ENCODE measurements at places on chromosomes 4 and X.

GRCh38 chr4:1299301-1299860 is 9.7 kb downstream of the MAEA start:
- DNase-seq, result no peak

GRCh38 chr4:94741304-94741703 is 16.5 kb upstream of the BMPR1B start:
- DNase-seq, result no peak

- no peak for DNase-seq
Observed at GRCh38 chr4:10354746-10355145, 102.5 kb downstream of the ZNF518B start.

- DNase-seq, result no peak
Observed at GRCh38 chr4:6476893-6477292, 4.5 kb upstream of the PPP2R2C start.

DNA sequence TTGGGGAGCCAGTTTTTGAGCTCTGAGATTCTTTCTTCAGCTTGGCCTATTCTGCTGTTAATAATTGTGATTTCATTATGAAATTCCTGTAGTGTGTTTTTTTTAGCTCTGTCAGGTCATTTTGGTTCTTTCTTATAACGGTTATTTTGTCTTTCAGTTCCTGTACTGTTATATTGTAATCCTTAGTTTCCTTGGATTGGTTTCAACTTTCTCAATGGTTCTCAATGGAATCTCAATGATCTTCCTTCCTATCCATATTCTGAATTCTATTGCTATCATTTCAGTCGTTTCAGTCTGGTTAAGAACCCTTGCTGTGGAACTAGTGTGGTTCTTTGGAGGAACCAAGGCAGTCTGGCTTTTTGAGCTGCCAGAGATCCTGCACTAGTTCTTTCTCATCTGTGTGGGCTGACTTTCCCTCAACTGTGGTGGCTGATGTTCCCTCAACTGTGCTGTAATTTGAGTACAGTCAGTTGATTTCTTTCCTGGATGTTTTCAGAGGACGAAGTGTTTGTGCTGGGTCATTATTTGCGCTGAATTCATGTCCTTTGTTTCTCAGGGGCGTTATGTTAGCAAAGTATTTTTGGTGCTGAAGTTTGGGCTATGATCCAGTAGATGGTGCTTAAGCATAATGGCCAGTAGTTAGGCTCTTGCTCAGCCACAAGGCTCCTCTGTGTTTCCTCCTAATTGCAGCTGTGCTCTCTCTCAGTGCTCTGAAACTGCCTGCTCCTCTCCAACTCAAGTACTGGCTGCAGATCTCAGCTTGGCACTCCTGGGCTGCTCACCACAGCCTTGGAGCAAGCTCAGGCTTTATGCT is 27.5 kb downstream of the ENPEP start:
- DNase-seq, result no peak

GRCh38 chrX:1521459-1521956 is 15.5 kb downstream of the P2RY8 start:
- DNase-seq, result no peak

DNA sequence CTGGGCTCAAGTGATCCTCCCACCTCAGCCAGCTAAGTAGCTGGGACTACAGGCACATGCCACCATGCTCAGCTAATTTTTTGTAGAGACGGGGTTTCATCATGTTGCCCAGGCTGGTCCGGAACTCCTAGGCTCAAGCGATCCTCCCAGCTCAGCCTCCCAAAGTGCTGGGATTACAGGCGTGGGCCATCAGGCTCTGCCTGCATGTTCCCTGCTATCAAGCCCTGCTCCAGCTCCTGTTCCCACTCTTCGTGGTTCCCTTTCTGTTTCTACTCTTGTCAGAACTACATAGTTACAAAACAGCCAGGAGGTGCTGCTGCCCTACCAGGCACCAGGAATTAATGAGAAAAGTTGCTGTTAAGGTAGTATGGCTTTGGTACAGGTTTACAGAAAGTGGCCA is 8.7 kb downstream of the TIMP1 start:
- no peak for DNase-seq

GRCh38 chr4:102780476-102781144 is 19.8 kb upstream of the MANBA start:
- peak; percentile 89 for DNase-seq

DNA sequence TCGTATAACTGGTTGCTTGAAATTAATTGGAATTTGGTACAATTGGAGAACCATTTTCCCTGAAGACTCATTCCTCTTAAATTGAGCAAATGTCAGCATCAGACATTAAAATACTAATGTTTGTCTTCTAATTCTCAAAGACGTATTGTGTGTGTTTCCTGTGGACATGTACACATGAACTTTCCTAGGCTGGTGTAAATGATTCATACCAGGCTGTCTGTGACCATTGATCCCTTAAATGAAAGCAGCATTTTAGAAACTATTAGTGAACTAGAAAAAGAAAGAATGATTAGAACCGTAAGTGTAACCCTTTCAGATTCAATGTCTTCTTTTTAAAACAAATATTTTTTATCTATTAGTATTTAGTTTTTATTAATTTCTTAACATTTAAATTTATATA is 332.9 kb downstream of the PPP3CA start:
- DNase-seq, result no peak

DNA sequence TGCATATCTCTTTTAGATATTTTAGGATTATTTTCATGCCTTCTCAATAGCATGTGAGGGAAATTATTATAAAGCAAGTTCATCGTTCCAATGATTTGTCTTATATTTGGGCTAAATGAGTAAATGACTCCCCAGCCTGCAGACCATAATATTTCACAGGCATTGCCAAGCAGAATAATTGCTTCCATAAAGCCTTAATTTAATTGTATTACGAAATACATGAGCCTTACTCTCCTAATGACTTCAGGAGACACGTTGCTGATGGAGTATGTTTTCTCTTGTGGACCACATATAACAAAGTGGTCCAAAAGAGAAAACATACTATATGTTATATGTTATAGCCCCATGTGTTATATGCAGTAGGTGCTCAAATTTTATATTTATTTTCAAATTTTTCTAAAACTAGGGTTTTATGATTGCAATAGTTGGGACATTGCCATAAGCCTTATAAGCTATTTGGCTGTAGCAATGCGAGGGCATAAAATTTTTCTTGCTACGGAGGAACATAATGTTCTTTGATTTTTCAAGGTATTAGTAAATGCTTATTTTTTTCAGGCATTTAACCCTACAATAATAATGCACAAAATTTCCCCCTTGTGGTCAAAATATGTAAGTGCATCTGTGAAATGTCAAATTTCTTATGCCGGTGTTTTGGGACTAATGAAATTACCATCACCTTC is 26.2 kb upstream of the TMPRSS11D start:
- DNase-seq, result peak; percentile 70

DNA sequence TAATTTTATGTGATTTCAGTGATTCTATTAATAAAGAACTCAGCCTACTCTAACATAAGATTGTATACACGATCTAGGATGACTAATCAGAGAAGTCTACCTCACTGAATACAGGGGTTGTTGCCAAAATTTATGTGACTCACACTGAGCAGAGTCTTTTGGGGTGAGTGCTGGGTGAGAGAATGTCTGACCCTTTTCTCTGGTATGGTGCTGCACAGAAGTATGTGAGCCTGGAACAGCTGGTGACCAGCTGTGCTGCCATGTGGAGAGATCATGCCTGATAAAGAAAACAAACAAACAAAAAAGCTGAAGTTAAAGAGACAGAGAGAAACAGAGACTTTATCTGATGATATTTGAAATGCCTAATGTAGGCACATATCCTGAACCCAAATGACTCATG is 618.1 kb upstream of the GRIA3 start:
- peak; percentile 72 for DNase-seq

- DNase-seq, result no peak
Observed at GRCh38 chrX:148290931-148291330, 209.5 kb upstream of the AFF2 start.

DNA sequence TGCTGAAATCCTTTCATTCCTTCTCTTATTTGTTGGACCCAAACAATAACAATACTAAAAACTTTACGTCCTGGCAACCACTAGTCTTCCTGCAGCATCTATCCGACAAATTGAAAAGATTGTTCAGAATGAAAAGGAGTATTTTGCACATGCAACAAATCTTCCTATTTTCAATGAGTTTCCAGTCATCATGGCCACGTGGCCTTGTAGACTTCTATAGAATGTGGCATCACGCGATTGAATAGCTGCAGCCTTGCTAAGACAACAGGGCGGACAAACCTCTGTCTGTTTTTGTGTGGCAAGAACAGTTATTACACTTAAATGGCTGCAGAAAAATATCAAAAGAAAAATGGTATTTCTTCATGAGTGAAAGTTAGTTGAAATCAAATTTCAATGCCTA is 297.9 kb upstream of the LCORL start:
- DNase-seq, result no peak

- peak; percentile 79 for DNase-seq
Observed at GRCh38 chr4:71189471-71189870, 149.3 kb upstream of the SLC4A4 start.

DNA sequence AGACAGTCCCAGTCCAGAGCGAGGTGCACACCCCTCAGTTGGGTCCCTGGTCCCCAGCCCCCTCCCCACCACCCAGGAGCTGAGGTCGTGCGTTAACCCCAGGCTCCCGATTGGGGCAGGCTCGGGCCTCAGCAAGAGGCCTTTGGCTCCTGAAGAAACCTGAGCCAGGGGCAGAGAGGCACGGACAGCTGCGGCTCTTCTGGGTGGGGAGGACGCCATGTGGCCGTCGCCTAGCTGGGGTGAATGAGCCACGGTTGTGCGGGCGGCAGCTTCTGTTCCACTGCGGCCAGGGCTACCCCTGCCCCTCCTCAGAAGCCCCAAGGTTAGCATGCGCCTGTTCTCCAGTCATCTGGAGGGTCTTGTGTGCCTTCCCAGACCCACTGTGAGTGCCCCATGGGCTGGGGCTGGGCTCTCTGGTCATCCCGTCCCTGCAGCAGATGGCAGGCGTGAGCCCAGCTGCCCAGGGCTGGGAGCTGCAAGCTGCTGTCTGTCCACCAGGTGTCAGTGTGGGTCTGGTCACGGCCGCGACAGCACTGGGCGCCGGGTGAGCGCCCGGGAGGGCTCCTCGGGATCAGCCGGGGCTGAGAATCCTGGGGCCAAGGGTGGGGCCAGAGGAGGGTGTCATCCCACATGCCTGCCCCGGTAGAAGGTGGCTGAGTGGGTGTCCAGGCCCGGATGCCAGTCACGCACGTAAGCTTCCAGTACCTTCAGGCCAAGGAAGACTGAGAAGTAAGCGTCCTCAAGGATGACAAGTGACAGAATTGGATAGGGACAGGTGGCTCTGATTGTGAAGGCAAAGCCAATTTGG is 21.9 kb downstream of the ATP2B3 start:
- peak; percentile 73 for DNase-seq

DNA sequence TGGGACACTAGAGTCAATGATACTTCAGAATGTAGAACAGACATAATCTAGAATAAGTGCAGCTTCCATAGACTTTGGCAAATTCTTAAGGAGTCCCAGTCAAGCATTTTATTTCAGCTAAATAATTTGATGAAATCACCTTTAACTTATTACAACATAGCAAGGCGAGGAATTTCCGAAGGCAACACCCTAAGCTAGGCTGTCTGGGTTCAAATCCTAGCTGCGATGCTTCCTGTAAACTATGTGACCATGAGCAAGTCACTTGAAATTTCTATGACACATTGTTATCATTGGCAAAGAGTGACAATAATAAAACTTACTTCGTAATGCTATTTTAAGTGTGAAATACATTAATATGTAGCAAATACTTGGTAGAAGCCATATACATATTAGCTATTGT is 679.1 kb downstream of the DMD start:
- no peak for DNase-seq

GRCh38 chr4:170011921-170012628 is 14.1 kb downstream of the MFAP3L start:
- DNase-seq, result no peak

DNA sequence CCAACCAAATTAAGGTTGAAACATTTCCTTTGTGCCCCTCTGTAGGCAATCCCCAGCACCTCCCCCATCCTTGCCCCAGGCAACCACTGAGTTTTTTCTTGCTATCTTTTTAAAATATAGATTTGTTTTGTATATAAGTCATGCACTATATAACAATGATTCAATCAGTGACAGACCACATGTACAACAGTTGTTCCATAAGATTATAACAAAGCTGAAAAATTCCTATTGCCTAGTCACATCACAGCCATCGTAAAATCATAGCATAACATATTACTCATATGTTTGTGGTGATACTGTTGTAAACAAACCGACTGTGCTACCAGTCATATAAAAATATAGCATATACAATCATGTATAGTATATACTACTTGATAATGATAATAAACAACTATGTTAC is 211.9 kb upstream of the NRK start:
- peak; percentile 85 for DNase-seq

DNA sequence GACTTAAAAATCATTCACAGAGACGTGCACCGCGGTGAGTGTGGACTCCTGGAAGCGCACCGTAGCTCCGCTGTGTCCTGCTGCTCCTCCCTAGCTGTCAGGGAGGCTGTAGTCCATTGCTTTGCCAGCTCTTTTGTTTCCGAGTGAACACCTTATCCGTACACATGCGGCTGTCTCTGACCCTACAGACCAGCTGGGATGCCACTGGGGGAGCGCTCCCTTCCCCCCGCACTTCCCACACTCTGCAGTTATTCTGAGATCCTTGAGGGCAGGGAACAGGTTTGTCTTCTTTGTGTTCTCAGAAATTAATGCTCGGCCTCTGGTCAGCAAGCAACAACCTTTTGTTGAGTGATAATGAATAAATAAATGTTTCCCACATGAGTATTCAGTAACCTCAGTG is 33.7 kb upstream of the MSANTD1 start:
- no peak for DNase-seq

- DNase-seq, result no peak
Observed at GRCh38 chr4:77431546-77431945, 174.1 kb upstream of the CXCL13 start.

- DNase-seq, result peak; percentile 6
Observed at GRCh38 chrX:15221321-15221720, 48.6 kb downstream of the ASB9 start.

DNA sequence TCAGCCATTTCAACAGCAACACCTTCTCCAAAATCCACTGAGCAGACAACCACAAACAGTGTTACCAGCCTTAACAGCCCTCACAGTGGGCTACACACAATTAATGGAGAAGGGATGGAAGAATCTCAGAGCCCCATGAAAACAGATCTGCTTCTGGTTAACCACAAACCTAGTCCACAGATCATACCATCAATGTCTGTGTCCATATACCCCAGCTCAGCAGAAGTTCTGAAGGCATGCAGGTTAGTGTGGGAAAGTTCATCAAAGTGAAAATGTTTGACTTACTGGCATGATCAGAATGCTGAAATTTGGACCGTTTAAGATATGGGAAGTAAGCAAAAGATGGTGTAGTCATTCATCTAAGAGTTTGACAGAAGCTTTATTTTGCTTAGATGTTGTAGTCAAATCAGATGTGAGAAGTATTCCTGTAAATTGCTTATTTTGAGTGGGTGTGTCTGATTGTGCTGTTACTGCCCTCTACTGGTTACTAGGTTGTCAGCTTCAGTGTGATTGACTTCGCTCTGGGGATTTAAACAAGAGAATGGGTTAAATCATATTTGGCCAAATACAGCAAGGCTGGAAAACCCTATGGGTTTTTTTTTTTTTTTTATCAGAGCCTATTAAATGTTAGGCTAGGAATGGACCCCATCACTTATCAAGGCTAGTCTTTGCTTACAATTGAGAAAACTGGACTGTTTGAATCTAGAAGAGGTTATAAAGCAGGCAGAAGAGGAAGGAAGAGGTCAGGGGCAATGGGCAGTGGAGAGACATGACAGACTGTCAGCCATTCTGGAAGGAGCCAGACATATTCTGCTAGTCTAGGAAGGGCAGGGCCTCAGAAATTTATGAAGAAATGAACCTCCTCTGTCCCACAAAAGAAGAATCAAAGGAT is 130.3 kb downstream of the DIPK2B start:
- DNase-seq, result peak; percentile 68
